ENCODE measurements at places on chromosomes 16 and 17.
A peak's percentile ranks its signal among the peaks of the same experiment; 100 is the strongest.

GRCh38 chr17:48603959-48604769, 622 bp downstream of the HOXB6 start:
- DNase-seq = no peak

GRCh38 chr16:50838165-50838564, 96.3 kb downstream of the CYLD start:
- no peak for DNase-seq

- no peak for DNase-seq
Measured at GRCh38 chr17:11554542-11554941, 43.7 kb upstream of the DNAH9 start.

DNA sequence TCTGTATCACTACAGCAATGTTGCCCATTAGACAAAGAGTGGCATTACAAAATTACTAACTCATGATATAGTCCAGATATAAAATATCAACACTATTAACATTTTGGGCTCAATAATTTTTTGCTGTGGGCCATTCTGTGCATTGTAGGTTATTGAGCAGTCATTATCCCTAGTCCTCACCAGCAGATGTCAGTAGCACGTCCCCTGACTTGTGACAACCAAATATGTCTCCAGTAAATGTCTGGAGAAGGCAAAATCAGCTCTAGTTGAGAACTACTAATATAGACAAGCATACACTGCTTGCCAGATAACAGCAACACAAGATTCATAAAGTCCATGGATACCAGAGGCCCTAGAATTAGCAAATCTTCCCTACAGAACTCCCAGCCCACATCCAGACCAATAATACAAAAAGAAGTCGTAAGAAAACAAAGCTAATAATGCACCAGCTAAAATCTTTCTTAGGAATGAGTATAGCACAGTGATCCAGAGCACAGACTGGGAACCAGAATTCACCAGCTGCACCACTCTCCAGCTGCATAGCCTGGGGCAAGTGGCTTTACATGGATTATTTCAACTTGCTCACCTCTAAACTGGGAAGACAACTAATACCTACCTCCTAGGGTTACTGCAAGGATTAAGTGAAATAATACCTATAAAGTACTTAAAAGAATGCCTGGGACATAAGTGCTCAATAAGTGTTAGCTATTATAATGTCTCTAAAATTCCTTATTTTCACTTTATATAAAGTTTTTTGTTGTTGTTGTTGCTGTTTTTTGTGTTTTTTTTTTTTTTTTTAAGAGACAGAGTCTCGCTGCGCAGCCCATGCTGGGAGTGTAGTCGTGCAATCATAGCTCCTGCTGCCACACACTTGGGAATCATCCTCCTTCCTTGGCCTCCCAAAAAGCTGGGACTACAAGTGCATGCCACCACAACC, 23.7 kb downstream of the HELZ start:
- no peak for DNase-seq

- DNase-seq = no peak
Measured at GRCh38 chr16:79609861-79610260, 9.3 kb upstream of the MAF start.

DNA sequence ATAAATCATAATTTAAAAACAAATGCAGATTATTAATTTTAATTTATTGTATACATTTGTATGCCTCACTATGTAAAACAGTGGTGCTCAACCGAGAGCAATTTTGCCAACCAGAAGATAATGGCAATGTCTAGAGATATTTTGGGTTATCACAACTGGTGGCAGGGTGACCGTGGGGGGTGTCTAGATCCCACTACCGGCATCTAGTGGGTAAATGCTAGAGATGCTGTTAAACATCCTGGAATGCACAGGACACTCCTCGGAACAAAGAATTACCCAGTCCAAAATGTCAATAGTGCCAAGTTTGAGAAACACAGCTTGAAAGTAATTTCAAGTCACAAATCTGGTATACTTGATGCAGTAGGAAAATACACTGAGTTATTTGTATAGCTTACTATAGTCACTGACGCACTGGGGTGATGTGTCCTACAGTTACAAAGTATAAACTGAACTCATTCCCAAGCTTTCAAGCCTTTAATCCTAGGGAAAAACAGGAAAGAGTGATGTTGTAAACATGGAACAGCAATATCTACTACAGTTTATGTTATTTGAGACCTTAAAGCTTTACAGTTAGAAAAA, 133.5 kb downstream of the BRIP1 start:
- no peak for DNase-seq

DNA sequence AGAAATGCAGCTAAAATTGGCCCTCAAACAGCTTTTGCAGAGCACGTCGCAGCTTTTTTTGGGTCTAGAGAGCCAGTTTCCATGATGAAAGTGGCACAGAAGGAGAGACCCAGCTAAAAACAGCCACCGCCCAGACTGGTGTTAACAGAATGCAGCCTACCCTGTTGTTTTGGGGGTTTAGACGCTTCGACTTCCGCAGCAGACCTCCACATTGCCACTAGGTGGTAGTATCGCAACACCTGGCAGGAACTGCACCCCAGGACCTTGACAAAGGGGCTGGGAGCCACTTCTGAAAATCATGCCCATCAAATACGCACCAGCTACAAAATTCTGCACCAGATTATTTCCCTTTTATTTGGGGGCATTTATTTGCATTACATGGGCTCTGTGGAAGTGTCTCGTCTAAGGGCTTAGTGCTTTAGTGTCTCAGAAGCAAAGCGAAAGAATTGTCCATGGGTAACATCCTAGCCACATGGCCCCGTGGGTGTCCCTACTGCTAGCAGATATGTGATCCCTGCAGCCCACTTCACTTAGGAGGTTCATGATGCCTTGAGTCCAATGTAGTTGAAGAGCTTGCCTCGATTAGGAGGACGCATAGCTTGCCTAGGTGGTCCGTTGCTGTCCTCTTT, 167.1 kb downstream of the HAPSTR1 start:
- no peak for DNase-seq

GRCh38 chr16:78297066-78297666, 197.7 kb downstream of the WWOX start:
- no peak for DNase-seq

GRCh38 chr17:19670908-19671307, 22.4 kb downstream of the ALDH3A2 start:
- no peak for DNase-seq

DNA sequence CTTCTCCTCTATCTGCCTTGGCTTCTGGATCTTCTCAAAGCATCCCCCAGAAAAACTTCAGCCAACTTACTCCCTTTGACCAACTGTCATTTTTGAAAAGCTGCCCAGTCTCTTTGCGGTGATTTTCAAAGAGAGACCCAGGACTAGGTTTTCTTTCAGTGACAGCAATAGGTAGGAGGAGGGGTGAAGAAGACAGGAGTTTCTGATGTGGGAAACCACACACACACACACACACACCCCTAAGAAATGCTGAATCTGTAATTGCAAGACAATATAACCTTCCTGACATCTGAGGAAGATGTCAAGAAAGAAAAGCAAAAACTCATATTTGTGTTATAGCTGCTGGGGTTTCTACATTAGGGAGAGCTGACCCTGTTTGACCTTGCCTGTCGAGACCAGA, 5.2 kb downstream of the FAM20A start:
- no peak for DNase-seq

GRCh38 chr16:23692190-23692837, 13.6 kb downstream of the PLK1 start:
- DNase-seq = no peak

DNA sequence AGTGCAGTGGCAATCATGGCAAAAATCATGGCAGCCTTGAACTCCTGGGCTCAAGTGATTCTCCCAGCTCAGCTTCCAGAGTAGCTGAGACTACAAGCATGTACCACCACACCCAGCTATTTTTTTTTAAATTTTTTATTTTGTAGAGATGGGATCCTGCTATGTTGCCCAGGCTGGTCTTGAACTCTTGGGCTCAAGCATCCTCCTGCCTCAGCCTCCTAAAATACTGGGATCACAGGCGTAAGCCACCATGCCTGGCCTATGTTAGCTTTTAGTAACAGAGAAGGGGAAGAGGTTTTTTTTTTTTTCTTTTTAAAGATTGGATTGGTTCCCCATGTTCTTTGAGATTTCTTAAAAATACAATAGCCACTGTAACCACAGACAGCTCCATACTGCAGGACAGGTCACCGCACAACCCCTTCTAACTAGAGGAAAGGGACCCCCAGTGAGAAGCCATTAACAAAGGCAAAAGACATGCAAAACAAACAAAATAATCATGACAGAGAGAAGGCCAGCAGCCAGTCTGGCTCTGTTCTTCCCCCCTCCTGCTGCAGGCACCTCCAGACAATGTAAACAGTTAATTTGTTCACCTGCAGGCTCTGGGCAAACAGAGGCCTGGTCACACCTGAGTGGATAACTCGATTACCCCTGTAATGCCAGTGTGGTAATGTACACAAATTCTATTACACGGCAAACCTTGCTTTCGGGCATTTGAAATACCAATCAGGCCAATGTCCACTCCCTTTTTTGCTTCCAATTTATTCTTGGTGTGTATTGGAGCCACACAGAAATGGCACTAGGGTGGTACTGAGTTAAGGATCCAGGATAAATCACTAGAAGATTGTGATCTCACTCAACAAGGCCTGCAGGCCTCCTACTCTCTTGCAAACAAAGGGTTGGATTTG, 52.9 kb downstream of the SNX11 start:
- no peak for DNase-seq

GRCh38 chr17:59154292-59154720, 680 bp downstream of the SKA2 start:
- no peak for DNase-seq

- no peak for DNase-seq
Measured at GRCh38 chr16:87086575-87086974, 230.6 kb downstream of the C16orf95 start.

GRCh38 chr16:50311134-50311528, 44.8 kb downstream of the ADCY7 start:
- no peak for DNase-seq

DNA sequence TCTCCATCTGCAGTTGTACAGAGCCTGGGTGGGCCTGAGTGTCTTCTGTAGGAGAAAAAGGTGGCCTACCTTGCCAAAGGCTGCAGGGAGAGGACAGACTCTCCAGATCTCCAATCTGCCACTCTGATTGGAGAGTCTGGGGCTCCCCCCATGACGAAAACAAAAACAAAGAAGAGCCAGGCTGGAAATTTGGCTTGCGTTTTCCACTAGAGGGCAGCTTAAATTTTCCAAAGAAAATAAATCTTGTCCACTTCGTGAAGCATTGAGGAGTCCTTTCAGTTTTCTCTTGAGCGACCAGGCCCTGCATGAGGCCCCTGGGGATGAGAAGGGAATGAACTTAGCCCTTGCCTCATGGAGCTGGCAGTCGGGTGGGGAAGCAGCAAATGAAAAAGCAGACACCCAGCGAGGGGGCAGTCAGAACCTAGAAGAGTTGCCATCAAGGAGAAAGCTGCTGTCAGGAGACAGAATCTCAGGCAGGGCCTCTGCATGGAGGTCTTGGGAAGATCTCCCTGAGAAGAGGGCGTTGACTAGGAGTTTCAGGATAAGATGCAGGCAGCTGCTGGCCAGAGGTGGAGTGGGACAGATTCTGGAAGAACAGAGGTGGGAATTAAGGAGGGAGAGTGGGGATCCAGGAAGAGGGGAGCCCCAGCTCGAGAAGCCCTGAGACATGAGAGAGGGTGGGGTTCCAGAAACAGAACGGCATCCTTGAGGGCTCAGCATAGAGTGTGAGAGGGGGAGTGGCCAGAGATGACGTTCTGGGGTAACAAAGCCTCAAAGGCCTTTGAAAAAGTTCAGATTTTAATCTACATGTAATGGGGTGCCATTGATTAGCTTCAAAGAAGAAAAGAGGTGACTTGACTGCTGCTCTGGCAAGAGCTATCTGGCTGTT, 8.4 kb upstream of the SHCBP1 start:
- no peak for DNase-seq

- DNase-seq = no peak
Measured at GRCh38 chr16:24989494-24989893, 25.7 kb downstream of the ARHGAP17 start.

GRCh38 chr17:80252871-80253270, 7.8 kb upstream of the RNF213 start:
- DNase-seq = peak; percentile 28

- DNase-seq = no peak
Measured at GRCh38 chr16:58265480-58266052, 29.3 kb downstream of the PRSS54 start.

DNA sequence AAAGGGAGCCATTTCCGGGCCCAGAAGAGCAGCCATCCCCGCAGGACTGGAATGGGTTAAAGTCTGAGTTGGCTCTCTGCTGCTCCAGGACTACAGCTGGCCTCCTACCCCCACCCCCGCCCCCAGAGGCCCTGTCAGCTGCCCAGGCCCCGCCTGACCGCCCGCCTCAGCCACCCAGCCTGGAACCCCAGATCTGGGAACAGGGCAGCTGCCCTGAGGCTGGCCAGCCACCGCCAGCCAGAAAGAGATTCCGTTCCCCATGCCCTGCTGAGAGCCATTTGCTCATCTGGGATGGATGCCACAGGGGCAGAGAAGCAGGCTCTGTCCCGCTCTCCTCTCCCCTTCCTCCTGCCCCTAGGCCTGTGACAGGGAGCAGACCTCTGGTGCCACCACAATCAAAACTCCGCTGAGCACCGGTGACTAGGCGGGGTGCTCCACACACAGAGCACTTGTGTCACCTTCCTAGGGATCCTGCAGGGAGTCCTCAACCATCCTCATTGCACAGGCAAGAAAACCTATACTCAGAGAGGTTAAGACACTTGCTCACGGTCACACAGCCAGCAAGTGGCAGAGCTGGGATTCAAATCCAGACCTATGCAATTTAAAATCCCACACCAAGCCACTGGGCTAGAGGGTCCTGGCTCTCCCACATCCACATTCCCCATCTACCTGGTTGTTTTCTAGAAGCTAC, 44.1 kb downstream of the ZNF423 start:
- DNase-seq = no peak

DNA sequence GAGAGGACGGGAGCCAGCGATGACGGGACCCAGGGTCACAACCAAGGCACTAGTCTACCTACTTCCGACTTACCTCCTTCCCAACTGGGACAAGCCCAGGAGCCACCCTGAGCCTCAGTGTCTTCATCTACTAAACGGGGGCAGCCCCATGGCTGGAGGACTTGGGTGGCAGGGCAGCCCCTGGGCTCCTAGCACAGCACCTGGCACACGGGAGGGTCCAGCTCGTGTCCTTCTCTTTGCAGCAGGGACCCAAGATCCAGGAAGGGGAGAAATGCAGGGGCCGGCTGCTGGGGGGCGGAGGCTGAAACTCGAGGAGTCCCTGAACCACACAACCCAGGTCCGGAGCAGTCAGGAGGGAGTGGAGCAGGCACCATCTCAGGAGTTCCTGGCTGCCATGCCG, 63.2 kb downstream of the ABR start:
- no peak for DNase-seq

- DNase-seq = no peak
Measured at GRCh38 chr17:34499576-34499975, 79.8 kb upstream of the TMEM132E start.

- DNase-seq = no peak
Measured at GRCh38 chr17:45794840-45795239, 10.7 kb downstream of the CRHR1 start.

- DNase-seq = no peak
Measured at GRCh38 chr16:75486676-75487313, 8.4 kb downstream of the CHST6 start.

- DNase-seq = no peak
Measured at GRCh38 chr17:6894206-6894528, 62.6 kb upstream of the TEKT1 start.

GRCh38 chr17:67531291-67531690, 154.2 kb downstream of the PITPNC1 start:
- no peak for DNase-seq

- no peak for DNase-seq
Measured at GRCh38 chr17:39134878-39135277, 16.6 kb downstream of the PLXDC1 start.
